ENCODE measurements at places on chromosomes 3 and 15.
A peak's percentile ranks its signal among the peaks of the same experiment; 100 is the strongest.

DNA sequence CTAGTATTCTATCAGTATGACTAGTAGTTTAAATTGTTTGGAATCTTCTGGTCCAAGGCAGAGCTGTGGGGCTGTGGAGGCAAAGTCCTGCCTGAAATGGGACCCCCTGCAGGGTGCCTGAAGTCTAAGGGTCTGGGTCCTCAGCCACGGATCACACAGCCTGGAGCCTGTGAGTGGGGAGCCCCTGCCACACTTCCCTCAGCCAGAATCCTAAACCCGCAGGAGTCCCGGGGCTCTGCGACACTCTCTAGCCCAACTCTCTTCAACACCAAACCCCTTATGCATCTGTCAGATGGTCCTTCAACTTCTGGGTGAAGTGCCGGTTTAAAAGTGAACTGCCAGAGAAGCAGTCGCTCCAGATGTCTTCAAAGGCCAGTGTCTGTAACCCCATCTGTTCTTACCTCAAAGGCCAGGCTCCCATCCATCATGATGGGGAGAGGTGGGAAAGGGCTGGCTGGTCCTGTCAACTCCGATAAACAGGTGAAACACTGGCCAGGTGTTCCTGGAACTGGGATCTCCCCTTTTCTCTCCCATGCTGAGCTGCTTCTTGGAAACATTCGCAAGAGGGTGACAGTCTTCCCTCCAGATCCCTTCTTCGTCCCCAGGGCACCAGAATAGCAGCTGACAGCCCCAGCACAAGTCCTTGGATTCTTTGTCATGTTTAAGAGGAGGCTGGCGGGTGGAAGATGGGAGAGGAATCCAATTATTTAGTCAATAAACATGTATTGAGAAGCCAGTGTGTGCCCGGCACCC is 45.6 kb downstream of the CPN2 start:
- no peak for DNase-seq

DNA sequence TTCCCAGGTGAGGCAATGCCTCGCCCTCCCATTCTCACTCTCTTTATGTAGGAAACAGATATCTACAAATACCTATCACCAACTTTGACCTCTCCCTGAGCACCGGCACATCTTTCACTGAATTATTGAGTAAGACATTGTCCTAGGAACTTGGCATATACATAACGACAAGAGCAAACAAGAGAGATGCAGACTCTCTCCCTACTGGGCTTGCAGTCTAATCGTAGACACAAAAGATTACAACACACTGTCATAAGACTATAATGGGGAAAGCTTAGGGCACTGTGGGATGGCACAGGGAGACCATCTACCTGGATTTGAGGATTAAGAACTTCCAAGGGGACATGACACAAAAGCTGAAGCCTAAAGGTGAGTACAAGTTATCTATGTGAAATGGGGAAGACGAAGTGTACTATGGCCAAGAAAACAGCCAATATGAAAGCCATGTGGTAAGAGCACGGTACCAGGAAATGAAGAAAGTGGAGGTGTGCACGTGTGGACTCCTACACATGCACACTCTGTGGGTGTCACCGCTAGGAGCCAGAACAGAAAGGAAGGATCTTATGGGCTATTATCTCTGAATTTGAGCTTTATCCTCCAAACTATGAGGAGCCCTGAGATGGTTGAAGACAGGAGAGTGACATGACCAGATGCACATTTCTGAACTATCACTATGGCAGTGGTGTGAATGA is 218.8 kb upstream of the STRIT1 start:
- no peak for DNase-seq

DNA sequence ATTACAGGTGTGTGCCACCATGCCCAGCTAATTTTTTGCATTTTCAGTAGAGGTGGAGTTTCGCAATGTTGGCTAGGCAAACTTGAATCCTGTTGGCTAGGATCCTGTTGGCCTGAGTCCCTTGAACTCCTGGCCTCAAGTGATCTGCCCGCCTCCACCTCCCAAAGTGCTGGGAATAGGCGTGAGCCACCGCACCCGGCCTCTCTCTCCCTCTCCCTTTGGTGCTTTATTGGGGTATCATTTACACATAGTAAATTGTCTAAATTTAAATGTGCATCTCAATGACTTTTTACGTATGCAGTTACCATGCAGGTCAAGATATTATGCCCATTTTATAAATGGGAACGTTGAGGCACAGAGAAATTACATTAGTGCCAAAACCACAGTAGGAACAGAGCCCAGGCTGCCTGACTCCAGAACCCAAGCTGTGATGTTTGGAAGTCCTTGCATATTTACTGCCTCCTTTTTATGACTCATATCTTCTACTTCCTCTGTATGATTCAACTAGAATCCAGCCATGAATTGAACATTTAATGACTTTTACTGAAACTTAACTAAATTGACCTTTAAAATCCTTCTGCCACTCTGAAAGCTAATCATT is 34.0 kb upstream of the RPP14 start:
- DNase-seq = no peak

DNA sequence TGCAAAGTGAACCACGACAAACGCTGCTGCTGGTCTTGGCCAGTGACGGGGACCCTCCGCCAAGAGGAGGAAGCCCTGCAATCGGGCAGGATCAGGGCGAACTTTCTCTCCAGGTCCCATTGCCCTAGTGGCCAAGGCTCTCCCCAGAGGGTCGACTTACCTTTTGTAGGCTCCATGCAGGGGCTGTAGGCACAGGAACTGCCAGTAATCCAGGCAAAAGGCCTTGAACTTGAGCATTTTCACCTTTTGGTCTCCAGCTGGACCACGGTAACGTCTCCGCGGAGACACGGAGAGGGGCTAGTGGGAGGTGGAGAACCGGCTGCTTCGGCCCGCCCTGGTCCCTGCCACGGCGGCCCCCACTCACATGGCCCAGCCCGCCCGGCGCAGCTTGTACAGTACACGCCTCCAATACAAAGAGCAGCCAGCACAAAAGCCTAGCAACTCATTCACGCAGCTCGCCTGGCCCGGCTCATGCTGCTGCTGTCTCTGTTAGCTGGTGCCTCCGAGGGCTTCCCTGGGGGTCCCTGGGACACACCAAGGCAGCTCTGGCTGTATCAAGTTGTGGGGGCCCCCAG is 31.0 kb downstream of the IQSEC1 start:
- DNase-seq = no peak

DNA sequence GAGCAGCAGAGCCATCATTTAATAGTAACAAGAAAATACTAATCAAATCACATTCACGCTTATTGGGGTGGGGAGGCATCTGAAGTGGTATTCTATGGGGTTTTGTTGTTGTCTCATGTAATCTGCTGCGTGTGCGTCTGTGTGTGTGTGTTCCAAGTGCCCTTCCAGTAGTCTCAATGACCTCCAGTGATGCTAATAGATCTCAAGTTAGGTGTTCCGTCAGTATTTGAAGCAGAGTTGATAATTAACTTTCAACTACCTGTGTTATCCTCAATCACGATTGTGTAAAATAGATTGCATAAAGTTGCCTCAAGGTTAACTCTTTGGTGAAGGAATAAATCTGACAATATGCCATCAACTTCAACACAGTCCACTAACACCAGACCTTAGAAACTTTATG is 375.0 kb downstream of the MECOM start:
- DNase-seq = no peak

GRCh38 chr3:148975696-148976095 is 15.6 kb upstream of the GYG1 start:
- DNase-seq = no peak

GRCh38 chr15:25624504-25625177 is 185.8 kb upstream of the UBE3A start:
- no peak for DNase-seq

GRCh38 chr15:96323319-96324145 is 7.0 kb upstream of the NR2F2 start:
- DNase-seq = no peak

- DNase-seq = no peak
Measured at GRCh38 chr3:72255191-72255590, 470.2 kb upstream of the PROK2 start.

DNA sequence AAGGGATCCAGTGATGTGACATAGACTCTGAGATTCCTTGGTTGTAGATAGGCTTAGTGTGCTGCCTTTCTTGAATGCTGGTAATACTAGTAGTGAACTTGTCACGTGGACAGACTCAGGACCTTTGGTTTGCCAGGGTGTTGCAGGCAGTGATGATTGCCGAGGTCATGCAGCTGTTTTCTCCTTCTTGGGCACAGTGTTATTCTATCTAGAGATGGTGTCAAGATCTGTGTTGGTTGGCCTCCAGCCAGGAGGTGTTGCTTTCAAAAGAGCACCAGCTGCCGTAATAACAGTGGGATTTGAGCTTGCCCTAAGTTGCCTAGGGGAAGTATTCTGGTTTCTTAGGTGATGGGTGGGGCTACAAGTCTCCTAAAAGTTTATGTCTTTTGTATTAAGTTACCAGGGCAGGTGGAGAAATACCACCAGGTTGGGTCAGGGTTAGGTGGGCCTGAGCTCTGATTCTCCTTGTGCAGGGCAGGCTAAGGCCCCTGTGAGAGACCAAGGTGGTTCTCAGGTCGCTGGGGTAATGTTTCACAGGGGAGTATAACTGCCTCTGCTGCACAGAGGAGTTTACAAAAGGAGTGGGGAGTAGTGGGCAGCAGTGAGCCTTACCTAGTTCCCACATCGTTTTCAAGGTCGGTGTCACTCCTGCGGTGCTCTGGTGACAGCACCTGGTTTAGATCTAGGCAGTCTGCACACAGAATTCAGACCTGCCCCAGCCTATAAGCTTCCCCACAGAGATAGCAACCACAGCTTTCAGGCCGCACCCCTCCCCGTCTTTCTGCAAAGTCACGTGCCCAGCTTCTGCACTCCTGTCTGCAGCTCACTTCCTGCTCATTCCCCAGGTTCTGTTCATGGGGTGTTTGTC is 350.3 kb downstream of the DOCK3 start:
- peak; percentile 19 for DNase-seq

GRCh38 chr15:49817100-49817499 is 196.3 kb downstream of the DTWD1 start:
- DNase-seq = no peak

DNA sequence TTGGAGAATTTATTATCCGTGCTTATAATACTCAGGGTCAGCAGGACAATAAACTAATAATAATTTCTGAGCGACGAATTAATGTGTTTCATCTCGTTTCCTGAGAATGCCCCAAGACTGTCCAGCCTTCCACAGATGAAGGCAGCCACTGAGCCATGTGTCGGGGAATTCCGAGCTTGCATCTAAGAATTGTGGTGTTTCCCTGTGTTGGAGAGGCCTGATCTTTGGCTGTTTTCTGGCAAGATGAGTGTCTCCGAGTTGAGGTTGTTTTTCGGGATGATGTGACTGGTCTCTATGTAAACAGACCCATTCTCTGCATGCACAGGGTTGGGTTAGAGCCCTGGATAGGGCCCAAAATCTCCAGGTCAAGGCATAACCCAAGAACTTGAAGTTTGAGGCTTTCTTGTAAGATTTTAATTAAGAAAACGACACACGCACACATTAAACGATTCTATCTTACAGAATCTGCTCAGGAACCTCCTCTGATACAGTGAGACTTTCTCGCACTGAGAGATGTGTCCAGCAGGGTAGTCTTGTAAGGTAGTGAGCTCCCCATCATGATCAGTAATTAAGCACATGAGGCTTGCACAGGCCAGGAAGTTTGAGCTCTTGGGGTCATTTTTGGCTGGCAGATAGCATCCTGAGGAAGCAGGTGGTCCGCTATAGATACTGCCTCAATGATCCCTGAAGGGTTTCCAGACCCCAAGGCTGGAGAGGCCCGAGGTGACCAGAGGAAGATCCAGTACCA is 14.4 kb downstream of the FGD5 start:
- no peak for DNase-seq

- no peak for DNase-seq
Measured at GRCh38 chr3:38583688-38584087, 65.8 kb downstream of the SCN5A start.

DNA sequence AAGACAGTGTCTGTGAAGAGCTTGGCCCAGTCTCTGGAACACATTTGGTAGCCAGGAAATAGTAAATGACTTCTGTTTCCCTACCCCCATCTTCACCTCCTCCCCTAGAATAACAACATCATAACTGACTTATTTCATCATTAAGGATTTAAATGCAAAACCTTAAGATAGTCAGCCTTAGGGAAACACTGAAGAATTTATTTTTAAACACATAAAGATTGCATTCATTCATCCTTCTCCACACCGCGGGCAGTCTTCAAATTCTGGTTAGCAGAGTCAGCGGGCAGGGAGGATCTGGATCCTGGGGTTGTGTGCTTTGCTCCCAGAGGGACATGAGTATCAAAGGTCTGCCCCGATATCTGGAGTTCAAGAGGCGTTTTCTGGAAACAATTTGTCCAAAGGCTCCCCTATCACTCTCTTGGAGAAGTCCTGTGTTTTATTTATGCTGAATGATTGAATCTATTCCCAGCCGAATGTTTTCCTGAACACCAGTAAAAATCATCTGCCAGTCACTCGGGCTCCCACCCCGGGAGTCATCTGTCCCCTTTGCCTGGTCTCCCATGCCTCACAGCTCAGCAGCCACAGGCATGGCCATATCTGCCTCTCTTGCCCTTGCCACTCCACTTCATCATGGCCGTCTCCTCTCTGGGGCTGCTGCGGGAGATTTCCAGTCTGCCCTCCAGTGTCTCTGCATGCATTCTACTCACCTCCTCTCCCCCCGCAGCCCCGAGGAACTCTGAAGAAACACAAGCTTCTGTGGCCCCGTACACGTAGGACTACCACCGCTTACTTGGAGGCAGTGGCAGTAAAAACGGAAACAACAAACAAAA is 234.7 kb upstream of the CTDSPL start:
- no peak for DNase-seq

- DNase-seq = no peak
Measured at GRCh38 chr15:96171853-96172296, 158.6 kb upstream of the NR2F2 start.

- no peak for DNase-seq
Measured at GRCh38 chr15:75920079-75920478, 16.4 kb downstream of the FBXO22 start.

GRCh38 chr15:49964061-49964460 is 155.0 kb downstream of the ATP8B4 start:
- no peak for DNase-seq

GRCh38 chr3:59266551-59266950 is 216.7 kb upstream of the CFAP20DC start:
- DNase-seq = no peak

DNA sequence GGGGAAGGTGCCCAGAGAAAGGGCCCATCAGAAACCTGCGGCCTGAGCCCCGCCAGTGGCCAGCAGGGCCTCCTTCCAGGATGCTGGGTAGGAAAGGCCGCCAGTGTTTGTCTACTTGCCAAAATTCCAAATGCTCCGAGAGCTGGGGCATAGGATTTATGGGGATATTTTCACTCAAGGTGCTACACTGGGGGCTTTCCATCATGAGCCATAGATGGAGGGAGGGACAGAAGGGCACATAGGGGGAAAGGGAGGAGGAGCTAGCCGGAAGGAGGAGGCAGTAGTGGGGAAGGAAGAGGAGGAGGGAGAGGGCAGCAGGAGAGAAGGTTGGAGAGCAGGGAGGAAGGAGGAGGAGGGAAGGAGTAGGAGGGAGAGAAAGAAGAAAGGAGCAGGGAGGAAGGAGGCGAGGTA is 494.7 kb upstream of the PROK2 start:
- DNase-seq = no peak

DNA sequence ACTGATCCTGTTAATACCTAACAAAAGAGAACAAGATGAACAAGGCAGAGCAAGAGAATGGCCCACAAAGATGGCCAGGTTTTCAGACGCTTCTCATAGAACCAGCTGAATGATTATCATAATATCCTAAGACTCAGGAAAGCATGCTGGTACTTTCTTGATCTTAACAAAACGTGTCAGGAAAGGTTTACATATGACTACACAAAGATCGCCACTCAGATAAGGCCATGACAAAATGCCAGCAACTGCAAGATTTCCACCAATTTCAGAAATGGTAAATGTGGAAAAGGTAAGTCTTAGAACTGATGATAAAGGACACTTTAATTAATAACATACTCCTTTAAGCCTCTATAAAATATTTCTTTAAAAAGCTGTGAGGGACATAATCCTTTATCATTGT is 108.8 kb downstream of the DLG1 start:
- no peak for DNase-seq

Data from activated CD8-positive, alpha-beta memory T cell treated with anti-CD3 and anti-CD28 coated beads for 48 hours (primary cell).